Stimulated activated CD4-positive, alpha-beta T cell treated with anti-CD3 and anti-CD28 coated beads, Interleukin-1b, Interleukin-23, amount 100 ng/mL, for 24 hours (primary cell): ENCODE measurements at places on chromosomes 4 and X.

DNA sequence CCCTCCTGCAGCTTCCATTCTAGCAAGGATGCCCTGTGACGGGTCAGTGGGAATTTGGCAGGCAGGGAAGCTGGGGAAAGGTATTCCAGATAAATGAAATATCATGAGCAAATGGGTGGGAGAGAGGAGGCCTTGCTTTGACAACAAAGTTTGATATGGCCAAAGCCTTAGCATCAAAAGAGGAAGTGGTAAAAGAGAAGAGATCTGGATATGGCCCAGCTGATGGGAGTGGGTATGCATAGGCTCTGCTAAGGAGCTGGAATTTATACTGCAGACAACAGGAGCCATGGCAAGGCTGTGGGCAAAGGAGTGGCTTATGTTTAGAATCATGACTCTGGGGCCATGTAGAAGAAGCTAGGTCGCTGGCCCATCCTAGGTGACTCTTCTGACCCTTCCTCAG lies 89.2 kb downstream of the PJA1 start:
- no peak for DNase-seq

DNA sequence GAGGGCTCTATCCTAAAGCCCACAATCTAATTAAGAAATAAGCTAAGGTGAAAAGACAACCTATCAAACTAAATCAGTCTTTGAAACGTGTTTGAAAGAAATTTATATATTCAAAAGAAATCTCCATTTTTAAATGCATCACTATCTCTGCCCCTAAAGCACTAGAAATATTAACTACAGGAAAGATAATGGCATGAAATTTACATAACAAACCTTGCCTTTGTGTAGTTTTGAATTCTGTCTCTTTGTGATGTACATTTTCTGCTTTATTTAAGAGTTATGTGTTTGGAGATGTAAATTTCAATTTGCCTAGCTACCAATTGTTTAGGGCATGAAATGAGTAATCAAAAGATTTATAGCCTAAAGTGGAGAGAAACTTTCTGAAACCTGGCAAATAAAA lies 286.1 kb upstream of the TBX22 start:
- no peak for DNase-seq

DNA sequence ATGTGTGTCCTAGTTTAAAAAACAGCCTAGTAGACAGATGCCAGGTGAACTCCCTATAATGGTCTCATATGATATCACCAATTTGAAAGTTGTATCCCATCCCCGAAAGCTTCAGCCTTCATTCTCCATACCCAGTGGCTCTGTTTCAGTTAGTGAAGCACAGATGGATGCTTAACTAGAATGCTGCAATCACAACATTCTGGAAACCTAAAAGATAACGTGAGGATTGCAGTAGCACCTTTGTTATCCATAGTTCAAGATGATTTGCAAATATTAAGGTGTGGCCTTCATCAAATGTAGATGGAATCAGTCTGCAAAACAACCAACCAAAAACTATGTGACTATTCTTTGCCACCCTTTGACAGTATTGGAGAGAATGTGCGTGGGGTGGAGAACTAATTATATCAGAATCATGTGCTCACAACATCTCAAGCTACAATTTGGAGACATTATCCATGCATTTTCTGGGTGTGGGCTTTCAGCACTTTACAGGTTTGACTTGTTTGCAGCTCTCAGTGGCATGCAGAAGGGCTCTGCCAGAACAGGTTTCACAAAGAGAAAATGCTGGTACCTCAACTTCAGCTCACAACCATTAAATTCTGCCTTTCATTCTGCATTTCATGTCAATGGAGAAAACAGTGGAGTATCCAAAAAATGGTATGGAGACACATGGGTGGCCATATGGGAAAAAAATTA lies 18.3 kb upstream of the PPID start:
- DNase-seq, result no peak

DNA sequence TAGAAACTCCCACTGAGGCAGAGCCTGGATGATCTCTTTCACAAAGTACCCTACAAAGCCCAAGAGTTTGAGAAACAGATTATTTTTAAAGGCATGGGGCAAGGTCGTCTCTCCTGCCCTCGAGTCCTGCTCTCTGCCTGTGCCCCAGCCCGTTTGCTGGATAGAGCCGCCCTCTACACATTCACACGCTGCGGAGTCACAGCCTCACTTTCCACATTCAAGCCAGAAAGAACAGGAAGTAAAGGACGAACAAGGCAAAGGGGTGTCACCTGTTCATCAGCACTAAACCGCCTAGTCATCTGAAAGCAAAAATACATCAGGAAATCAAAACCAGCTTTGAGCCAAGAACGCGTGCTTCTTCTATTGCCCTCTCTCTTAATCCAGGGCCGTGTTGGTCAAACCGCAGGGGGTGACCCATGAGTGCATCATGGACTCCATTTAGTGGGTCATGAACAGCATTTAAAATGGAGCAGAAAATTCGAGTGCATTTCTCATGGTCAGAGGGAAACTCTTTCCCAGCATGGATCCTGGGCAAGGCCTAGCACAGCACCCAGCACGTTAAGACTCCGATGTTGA lies 83.4 kb downstream of the PHKA2 start:
- no peak for DNase-seq

DNA sequence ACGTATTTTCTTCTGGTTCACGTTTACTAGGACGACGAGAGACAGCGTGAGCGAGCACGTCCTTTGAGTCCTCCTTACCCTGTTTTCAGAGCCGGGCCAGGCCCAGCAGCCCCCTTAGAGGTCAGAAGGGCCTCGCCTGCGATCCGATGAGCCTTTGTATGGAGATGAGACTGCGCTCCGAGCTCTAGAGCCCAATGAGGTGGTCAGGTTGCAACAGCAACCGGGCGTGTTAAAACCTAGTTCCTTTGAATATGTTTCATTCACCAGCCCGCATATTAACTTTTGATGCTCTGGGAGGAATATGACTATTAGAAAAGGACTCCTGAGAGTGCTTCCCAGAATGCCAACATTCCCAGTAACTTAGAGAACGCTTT lies 55.6 kb upstream of the TADA2B start:
- DNase-seq, result no peak

DNA sequence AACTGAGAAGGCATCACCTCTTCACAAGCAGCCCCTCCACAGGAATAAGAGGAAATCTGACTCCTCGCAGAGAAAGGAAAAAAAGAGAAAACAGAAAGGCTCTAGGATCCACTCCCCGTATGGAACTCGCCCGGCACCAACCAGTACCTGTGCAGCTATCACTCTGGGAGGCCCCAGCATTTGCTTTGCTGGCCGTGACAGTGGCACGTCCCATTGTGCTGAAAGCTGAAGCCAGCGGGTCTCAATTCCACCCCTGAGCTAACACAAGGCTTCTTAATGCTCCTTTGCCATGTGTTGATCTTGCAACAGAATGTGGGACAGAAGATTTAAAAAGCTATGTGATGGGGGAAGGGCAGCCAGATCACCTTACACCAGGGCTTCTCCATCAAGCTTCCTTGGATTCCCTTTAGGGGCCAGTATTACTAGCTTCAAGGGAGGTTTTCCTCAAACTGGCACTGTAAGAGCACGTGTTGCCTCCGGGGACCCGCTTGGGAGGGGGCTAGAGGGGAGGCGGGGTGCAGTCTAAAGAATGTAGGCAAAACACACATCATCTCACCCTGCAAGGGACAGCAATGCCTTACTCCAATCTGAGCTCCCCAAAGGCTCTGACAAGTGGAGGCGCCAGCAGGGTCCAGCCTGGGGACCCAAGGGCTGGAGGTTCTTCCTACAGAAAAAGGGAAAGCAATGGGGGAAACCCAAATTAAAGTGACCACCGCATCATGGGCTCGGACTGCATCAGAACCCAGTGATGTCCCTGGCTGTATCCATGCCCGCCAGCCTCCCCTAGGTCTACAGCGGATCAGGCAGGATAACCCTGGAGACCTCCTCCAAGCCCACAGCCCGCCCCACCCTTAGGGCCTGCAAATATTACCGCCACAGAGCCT lies 1.2 kb downstream of the USP46 start:
- no peak for DNase-seq
